Fibroblast of lung (primary cell): ENCODE measurements at places on chromosomes 4 and X. TPM values are rescaled to one million over a fixed set of nuclear protein-coding genes. Genes with fewer than 3 reads are reported as not detected.

DNA sequence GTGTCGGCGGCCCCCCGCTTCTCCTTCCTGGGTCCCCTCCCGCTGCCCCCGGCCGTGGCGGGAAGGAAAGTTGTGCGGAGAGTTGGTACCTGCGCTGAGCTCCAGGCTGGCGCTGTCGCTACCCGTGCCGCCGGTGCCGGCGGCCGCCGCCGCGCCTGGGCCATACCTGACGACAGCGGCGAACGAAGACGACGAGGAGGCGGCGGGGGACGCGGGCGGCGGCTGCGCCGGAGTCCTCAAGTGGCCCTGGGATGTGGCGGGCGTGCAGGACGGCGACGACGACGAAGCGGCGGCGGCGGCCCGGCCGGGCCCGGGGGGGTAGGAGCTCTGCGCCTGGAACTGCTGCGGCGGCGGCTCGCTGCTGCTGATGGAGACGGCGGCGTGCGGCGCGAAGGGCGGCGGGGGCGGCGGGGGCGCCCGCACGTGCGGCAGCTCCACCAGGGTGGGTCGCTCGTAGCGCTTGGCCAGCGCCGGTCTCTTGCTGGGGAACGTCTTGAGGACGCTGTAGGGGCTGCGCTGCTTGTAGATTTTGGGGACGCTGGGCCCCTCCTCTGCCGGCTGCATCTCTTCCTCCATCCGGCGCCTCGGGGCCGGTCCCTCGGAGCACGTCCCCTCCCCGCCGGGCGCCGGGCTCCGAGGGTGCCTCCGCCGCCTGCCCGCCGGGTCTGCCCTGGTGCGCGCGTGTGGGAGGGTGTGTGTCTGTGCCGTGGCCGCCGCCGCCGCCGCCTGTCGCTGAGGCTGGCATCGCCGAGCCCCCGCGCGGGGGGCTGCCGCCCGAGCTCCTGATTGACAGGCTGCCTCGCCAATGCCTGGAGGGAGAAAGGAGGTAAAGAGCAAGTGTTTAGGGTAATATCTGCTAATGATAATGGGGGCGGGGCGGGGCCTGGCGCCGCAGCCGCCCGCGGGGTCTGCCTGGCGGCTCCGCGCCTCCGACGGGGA, 618 bp downstream of the BEND4 start:
- DNase-seq = no peak

GRCh38 chr4:166169111-166169510, 296.1 kb downstream of the TLL1 start:
- no peak for DNase-seq

DNA sequence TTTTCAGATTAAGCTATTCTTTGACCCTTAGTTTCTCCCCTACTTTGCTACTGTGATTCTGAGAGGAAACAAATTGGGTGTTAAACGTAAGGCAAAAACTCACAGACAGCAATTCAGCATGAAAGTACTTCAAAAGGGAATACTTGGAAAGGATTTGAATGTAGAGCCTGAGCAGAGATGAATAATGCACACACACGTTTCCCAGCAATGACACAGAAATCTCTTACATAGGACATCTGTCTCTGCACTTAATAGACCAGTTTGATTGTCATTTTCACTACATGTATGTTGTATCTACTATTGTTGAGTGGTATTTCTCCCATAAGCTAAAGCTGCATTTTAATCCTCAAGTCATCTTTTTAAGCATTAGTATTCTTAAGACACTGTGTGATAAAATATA, 166.1 kb upstream of the TEX13C start:
- DNase-seq = no peak

- peak; percentile 7 for DNase-seq
Measured at GRCh38 chr4:76784237-76784636, 113.7 kb downstream of the SOWAHB start.

DNA sequence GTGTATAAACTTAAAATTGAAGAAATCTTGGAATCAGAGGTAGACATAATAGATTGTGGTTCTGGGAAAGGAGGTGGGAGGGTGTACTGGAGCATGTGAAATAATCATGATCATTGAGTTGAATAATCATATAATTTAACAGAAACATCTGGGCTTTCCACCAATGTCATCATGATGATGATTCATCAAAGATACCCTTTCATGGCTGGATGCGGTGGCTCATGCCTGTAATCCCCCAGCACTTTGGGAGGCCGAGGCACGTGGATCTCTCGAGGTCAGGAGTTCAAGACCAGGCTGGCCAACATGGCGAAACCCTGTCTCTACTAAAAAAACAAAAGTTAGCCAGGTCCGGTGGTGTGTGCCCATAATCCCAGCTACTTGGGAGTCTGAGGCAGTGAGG, 6.7 kb upstream of the RUFY3 start:
- DNase-seq = peak; percentile 39

The AMBN gene
- total RNA-seq = not detected in 2 replicates

- no peak for DNase-seq
Measured at GRCh38 chr4:95044324-95044837, 286.6 kb downstream of the BMPR1B start.

DNA sequence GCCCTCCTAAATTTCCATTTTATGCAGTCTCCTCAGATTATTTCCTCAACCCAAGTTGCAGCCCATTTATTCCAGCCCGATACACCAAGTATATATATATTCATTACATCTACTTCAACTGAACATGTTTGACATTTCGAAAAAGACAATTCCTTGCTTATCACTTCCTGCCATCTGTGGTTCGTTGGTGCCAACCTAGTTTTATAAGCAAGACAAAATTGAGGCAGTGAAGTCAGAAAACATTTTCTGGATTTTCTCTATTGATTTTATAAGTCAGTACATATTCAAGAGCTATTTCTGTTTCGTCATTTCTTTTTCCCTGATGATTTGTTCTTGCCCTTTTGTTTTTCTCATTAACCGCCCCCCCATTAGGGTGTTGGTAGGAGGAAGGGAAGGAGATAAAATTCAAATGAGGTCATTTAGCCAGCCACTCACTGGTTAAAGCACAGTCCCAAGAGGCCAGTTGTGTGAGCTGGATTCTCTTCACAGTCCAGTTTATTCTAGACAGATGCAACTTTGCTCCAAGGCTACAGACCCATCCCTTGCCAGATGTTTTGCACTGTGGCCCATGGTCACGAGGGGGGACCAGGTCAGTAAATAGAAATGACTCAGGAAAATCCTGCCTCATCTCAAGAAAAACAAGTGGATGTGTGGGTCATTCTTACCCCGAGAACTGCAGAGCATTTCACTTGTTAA, 20.3 kb upstream of the VEGFD start:
- no peak for DNase-seq

GRCh38 chr4:169335331-169335730, 64.6 kb upstream of the SH3RF1 start:
- DNase-seq = no peak

- peak; percentile 5 for DNase-seq
Measured at GRCh38 chrX:113726898-113727297, 857.0 kb upstream of the HTR2C start.

- DNase-seq = peak; percentile 87
Measured at GRCh38 chrX:29397506-29397905, 810.3 kb downstream of the IL1RAPL1 start.

- DNase-seq = no peak
Measured at GRCh38 chr4:27716693-27717430, 856.2 kb downstream of the STIM2 start.

The TAF7L gene
- 0.33 and 0.51 TPM in 2 replicates for total RNA-seq

DNA sequence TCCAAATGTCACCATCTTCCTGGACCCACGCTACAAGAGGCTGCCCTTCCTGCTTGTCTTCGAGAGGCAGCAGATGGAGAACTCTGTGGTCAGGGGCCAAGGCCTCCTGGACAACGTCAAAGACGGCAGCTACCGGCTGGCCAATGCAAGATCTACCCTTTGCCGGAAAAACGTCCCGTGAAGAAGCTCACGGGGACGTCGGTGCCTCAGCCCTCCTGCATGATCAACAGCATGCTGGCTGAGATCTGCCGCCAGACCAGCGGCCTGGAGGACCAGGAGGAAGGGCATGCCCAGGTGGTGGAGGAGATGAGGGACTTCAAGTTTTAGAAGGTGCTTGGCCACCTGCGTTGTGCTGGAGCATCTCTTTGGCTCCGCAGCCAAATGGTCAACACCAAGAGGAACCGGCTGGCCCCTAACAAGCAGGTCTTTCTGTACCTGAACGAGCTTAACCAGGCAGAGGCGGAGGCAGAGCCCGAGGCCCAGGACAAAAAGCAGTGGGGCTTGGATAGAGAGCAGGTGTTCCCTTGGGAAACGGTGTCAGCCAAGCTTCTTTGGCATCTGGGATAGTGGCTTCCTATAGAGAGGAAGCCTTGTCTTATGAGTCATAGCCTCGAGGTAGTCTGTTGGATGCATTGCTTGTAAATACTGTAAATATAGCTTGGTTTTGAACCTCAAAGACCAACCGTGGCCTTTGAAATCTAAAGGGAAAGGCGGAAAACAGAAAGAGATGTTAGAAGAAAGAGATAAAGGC, 94.8 kb upstream of the ELOVL6 start:
- DNase-seq = no peak

GRCh38 chr4:119032921-119033685, 102.5 kb upstream of the MYOZ2 start:
- DNase-seq = peak; percentile 13

The NAT8L gene
- total RNA-seq = 0.17 and 0.26 TPM in 2 replicates

The EGF gene
- 0.26 and 0.83 TPM in 2 replicates for total RNA-seq

The WDFY3 gene
- total RNA-seq = 64.5 and 88.8 TPM in 2 replicates
